ENCODE measurements at places on chromosomes 16 and 17. TPM values are rescaled to one million over a fixed set of nuclear protein-coding genes. Genes with fewer than 3 reads are reported as not detected.
A peak's percentile ranks its signal among the peaks of the same experiment; 100 is the strongest.

GRCh38 chr17:57016764-57017116, 38.8 kb downstream of the SCPEP1 start:
- DNase-seq: no peak

GRCh38 chr16:84617041-84617790, 662 bp downstream of the COTL1 start:
- peak; percentile 36 for DNase-seq

DNA sequence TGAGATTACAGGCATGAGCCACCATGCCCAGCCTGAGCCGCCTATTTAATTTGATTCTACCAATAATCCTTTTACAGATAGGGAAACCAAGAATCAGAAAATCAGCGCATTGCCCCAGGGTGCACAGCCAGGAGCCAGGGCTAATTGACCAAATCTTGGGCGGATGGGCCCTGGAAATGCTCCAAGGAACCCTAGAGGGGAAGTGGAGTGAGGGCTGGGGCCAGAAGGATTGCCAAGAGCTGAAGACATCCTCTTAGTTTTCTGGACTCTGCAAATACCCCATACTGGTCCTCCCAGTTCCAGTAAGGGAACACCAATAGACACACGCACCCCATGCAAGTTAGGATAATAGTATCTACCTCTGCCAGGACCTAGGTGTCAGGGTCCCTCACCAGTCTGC, 3.8 kb downstream of the FHOD1 start:
- DNase-seq: no peak

DNA sequence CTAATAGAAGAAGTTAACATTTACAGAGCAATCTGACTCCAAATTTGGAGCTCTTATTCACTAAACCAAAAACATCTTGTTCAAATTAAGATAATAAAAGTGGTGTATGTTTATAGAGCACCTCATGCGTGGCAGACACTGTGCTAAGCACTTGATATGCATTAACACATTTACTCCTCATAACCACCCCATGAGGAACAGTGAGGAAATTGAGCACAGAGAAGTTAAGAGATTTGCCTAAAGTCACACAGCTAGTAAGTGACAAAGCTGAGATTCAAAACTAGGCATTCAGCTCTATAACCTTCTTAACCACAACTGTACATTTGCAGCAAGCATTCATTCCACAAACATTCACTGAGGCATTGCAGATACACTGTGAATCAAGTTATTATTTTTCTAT, 94.0 kb downstream of the VAT1L start:
- no peak for DNase-seq

DNA sequence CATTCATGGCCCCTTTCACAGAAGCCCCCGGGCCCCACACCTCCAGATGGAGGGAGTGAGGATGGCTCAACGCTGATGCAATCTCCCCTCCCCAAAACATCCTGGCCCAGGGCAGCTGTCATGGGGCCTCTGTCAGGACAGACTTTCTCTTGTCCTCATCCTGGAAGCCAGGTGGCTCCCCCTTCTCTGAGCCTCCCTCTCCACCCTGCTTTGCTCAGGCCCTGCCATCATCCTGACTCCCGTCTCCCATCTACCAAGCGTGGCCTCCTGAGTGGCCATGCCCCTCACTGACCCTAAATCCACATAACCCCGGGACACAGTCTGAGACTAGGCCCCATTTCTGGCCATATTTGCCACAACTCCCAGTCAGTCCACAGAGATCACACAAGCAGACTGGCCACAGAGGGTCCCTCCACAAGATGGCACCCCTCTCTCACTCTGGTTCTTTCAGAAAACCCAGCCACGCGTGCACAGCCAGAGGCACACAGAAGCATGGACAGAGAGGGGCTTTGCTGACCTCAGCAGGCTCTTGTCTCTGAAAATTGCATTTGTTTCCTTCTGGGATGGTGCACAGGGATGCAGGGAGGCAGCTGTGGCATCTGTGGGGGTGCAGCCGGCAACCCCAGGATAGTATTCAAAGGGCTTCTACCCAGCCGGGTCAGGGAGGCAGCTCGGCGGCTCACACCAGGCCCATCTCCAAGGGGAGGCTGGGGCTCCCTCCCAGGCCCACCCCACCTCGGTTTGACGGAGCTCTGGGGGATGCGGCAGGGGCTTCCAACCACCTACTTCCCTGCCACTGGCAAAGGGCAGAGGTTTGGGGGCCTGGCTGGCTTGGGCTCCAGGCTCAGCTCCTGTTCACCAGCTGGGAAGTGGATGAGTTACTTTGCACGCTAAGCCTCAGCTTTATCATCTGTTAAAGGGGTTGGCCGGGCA, 16.9 kb downstream of the DOC2B start:
- peak; percentile 86 for DNase-seq

The KRTAP9-4 gene
- total RNA-seq: not detected
